ENCODE measurements at places on chromosomes 4 and X.

GRCh38 chrX:110420771-110421499 lies 62.3 kb downstream of the RTL9 start:
- DNase-seq: no peak

DNA sequence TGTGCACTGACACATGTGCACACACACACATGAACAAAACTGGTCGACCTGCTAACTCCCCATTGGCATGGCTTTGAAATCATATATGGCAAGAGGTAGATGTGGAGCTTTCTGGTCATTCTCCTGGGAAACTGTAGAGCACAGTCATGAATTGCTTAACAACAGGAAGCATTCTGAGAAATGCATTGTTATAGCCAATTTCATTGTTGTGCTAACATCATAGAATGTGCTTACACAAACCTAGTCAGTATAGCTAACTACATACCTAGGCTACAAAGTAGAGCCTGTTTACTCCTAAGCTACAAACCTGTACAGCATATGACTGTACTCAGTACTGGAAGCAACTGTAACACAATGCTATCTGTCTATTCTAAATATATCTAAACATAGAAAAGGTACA lies 134.2 kb upstream of the SH3RF1 start:
- DNase-seq: no peak

DNA sequence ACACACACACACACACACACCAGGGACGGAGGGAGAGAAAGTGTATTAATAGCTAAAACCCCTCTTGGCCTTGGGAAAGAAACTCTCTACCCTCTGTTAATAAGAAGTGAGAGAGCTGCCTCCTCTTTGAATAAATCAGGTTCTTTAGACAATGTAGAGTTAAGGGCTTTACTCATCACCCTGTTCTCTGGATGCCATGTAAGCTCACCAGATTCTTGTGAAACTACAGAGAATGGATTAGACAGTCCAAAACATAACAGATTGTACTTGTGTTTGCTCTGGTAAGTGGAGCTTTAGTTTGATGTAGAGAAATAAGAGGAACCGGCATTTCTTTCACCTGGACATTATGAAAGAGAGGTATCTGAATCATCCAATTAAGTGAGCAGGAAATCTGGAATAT lies 263.2 kb downstream of the DMD start:
- DNase-seq: no peak

- DNase-seq: no peak
Measured at GRCh38 chr4:120352739-120353138, 286.1 kb upstream of the MAD2L1 start.

GRCh38 chr4:140144050-140144449 lies 9.9 kb downstream of the MAML3 start:
- no peak for DNase-seq

DNA sequence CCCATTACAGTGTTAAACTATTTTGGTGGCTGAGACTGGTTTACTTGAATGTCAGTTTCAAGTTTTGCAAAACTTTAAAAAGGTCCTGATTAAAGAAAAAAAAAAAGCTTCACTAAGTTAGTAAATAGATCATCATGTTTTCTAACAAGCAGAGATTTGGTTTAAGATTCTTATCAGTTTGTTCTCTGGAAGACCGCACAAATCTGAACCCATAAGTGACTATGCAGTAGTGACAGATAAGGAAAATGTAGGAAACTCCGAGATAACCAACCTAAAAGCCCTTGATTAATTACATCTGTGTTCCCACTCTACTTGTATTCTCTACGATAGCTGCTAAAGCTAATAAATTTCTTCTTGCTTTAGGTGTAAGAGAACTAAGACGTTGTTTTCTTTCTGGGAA lies 1799.8 kb upstream of the ADGRL3 start:
- no peak for DNase-seq

- DNase-seq: no peak
Measured at GRCh38 chr4:175633310-175633709, 178.8 kb downstream of the GPM6A start.

- no peak for DNase-seq
Measured at GRCh38 chr4:147639388-147639787, 22.2 kb downstream of the TMEM184C start.

- no peak for DNase-seq
Measured at GRCh38 chrX:137916090-137916746, 350.3 kb downstream of the ZIC3 start.
